Left hindlimb (tissue), 1 donor: ENCODE measurements at places on chromosomes 1 and 21.

- DNase-seq: no peak
These were observed 233.1 kb downstream of the PTPRU start for GRCh38 chr1:29469457-29469856.

- DNase-seq: no peak
These were observed 40.5 kb upstream of the ITPKB start for GRCh38 chr1:226779561-226779960.

DNA sequence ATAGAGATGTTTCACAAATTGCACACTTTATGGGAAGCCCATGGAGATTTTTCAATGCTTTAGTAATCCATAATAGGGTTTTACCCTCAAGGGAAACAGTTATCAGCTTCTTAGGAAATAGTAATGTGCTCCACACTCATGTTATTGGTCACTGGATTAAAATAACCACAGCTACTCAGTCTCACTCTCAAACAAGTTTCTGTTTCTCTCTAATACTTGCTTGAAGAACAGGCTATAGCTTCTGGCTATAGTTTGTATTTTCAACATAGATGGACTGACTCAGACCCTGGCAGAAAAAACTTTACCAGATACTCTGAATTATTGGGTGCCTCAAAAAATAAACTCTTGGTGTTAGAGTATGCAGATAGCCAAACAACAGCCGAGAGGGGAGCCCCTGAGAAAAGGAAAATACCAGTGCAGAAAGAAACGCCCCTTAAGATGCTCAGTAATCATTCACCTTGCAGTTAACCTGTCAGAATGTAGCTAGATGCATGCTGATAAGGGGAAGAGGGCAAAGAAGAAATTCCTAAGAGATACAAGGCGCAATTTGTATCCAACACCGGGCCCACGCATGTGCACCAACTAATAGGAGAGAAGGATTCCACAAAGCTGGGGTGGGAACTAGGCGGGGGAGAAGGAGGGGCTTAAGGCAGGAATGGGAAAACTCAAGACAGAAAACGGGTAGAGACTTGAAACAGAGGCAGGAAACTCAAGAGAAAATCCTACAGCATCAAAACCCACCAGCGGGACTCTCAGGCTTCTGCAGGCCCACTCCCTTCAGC lies 30.4 kb upstream of the PDE4B start:
- no peak for DNase-seq

- DNase-seq: no peak
These were observed 83.3 kb downstream of the OLFML3 start for GRCh38 chr1:114062477-114063099.

DNA sequence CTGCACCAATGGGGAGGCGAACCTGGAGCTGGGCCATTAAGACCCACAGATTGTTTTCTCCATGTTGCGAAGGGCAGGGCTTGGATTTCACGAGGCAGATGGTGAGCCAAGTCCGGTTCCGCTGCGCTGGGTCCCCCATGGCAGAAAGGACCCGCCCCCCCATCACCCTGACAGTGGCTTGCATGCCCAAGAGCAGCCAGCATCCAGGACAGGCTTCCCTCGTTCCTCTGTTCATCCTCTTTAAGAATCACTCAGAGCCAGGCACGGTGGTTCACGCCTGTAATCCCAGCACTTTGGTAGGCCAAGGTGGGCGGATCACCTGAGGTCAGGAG lies 15.8 kb upstream of the NPHP4 start:
- no peak for DNase-seq
